ENCODE measurements at places on chromosomes 5 and 9.

DNA sequence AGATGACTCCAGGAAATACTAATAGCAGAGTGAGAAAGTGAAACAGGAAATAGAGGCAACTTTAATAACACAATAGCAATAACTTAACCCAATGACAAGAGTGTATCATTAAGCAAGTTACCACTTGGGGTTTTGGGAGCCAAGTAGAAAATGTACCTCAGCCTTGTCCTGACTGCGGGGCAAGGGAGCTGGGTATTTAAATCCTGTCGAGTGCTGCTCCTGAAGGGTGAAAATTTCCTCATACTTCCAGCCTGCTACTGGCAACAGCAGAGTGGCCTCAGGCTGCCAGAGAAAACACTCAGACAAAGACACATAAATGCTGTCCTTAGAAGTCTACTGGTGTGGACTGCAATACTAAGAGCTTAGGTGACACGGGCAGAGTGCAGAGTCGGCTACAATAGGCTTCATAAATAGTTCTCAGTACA is 112.5 kb upstream of the EMB start:
- no peak for DNase-seq

- DNase-seq: no peak
Measured at GRCh38 chr5:153352685-153353219, 137.7 kb upstream of the GRIA1 start.

GRCh38 chr9:32854271-32854670 is 70.9 kb downstream of the TMEM215 start:
- DNase-seq: no peak

DNA sequence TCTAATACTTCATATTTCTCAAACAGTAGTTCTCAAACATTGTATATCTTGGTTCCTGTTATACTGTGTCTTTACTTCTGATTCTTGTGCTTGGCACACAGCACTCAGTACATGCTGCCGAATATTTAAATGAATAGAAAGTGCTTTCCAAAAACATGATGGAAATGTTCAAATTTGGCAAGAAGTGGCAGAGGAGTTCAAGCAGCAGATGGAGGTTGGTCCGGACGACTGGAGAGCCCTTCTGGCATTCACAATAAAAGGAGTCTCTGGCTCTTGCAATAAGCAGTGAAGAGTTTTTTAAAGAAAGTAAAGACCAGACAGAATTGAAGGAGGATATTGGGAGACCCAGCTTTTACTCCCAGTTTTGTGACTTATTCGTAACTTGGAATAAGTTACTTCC is 36.3 kb downstream of the TSTD2 start:
- no peak for DNase-seq

DNA sequence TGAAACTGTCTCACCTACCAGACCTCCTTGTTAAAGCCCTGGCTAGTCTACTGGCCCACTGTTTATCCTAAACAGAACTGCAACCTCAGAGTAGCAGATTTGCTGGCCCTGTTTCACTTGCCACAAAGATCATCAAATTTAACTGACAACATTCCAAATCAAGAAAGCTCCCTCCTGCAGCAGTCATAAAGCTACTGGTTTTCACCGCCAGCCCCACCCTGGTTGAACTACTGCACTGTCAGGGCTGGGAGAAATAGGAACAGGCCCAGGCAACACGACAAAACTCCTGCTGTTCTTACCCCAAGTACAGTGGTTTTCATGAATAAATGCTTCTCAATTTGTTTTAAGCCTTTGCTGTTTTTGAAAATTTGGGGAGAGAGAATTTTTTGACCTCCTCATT is 63.0 kb downstream of the NR6A1 start:
- no peak for DNase-seq

DNA sequence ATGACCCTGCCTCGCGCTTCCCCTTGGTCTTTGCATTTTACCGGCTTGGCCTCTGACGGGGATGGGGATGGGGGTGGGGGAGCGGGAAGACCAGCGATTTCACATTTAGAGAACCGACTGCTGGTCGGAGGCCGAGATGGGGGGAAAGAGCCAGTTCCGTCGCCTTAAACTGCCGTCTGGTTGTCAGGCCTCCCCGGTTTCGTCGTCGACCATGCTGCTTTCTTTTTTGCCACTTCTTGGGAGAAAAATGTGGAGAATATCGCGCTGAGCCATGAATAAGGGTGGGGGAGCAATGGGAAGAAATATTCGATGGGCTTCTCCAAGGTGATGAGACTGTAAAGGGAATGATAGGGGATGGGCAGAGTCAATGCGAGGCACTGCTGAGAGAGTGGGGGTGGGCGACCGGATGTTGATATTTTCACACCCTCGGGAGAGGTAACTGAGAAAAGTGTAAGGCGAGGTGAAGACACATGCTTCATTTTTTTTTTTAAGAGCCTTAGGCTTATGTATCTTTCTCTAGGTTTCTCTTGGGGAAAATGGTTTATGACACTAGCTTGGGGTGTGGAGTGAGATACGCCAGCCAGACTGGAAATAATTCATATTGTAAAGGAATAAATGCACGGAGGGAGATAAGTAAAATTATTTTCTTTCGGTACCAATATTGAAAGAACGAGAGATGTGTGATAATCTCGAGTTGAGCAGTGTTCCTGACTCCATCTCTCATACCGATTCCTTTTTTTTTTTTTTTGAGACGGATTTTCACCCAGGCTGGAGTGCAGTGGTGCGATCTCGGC is 1.1 kb downstream of the KIF2A start:
- no peak for DNase-seq

DNA sequence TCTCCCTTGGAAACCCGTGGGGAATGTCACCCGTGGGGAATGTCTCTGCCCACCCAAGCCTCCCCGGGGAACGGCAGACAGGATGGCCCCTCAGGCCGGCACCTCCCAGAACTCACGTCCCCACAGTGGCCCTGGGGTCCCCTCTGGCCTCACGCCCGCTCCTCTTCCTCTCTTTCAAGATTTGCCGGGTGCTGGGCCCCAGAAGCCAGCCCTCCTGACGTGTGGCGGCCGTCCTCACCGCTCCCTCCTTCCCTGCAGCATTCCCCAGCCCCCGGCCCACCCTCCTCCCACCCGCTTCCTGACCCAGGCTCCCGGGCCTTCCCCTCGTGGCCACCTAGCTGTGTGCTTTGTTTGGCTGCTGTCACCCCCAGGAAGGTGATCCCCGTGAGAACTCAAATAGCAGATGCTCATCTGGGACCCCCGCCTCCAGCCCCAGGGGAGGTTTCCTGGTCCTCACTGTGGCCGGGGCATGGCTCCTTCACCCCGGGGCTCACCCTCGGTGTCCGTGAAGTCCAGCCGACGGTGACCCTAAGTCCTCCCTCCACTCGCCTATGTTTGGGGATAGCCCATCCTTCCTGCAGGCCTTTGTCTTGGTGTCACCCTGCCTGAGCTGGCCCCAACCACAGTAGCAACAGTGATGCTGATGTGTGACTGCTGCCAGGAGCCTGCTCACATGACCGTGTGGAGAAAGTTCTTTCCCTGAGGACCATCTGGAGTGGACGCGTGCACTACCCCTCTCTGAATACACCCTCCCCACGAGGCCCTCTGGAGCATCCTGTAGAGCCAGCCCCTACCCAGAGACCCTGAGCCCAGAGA is 163.3 kb upstream of the IER5L start:
- no peak for DNase-seq

DNA sequence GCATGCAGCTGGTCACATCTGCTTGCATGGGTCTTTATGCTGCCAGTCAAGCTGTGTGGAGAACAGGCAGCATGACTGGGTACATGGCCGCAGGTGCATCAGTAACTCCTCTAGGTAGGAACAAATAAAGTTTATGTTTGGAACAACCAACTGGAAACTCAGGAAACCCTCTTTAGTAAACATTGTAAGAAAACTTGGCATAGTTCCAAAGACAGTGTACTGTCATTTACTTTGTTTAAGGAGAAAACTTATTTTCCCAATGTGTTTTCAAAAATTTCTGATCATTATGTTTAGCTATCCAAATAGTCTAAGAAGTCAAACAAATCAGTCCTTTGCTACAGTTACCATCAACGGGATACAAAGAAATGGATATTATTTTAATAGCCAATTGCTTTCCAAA is 386.0 kb downstream of the CHSY3 start:
- DNase-seq: no peak

DNA sequence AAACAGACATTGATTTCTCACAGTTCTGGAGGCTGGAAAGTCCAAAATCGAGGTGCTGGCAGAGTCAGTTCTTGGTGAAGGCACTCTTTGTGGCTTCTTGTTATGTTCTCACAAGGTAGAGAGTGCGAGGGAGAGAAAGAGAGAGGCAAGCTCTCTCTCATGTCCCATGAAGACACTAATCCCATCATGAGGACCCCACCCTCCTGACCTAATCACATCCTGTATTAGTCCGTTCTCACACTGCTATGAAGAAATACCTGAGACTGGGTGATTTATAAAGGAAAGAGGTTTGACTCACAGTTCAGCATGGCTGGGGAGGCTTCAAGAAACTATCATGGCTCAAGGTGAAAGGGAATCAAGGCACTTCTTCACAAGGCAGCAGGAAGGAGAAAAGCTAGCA is 5.7 kb upstream of the AMACR start:
- no peak for DNase-seq

DNA sequence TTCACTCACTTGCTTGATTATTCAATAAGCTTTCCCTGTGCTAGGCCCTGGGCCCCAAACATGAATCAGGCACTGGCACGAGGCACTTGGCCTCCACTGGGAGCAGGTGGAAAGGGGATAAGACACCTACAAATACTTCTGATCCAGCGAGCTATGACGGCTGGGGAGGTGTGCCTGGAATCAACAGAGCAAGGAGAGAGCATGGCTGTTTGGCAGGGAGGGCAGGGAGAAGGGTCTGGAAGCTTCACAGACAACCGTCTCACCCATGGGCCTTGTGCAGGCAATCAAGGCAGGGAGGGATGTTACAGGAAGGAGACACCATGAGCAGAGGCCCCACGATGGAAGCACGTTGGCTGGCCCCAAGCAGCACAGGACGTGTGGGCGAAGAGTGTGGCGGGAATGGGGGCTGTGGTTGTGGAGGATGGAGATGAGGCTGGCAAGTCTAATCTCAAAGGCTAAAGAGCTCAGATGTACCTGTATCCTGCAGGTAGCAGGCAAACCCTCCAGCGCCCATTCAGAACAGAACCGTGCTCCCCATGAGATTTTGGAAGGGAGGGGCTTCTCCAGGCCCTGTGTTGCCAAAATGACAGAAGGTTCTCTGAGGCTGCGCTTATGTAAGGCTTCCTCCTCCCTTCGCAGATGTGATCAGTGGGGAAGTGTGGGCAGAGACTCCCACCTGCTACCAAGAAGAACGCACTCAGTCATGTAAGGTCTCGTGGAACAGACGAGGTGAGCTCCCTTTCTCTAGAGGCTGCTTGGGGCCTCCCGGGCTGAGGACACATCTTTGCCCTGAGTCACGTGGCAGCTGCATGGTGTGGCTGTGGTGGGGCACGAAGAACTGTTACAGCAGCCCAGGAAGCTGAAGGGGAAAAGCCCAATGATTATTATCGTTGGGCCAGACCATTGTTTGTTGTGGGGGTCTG is 189.7 kb downstream of the DAB2IP start:
- no peak for DNase-seq

DNA sequence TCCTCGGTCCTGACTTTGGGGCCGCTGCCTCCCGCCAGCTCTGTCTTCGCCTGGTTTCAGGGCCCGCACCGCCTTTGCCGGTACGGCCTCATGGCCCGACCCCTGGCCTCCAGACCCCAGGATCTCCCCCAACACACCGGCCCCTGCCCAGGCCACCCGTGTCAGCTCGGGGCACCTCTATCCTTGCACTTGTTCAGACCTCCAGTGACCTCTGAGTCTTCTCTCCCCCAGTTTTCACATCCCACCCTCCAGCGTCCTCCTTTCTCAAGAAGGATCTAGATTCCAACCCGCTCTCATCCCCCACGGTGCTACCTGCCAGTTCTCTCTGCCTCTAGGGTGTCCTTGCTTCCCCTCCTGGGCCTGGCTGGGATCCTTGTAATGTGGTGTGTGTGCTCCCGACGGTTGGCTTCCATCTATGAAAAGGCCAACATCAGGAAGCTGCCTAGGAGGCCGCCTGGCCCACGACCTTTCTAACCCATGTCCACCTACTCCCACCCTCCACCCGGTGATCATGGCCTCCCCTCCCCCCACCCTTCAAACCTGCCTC is 61.1 kb downstream of the SPATA31C2 start:
- no peak for DNase-seq

GRCh38 chr9:106866243-106866642 is 3.3 kb downstream of the ZNF462 start:
- DNase-seq: no peak

DNA sequence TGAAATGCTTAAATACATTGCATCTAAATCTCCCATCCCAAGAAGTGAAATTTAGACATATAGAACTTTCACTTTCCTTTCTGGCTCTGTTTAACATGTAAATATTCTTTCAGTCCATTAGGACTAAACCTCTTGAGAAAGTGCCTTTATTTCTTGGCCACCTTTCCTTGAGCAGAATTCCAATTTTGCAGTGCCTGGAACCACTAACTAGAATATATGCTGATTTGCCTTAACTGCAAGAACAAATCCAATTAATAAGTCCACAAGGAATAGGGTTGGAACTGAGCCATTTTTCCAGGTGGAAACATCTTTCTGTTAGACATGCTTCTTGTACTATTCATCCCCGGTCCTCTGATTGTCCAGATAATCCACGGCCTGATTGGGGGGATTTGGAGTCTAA is 478.0 kb downstream of the ENC1 start:
- no peak for DNase-seq

DNA sequence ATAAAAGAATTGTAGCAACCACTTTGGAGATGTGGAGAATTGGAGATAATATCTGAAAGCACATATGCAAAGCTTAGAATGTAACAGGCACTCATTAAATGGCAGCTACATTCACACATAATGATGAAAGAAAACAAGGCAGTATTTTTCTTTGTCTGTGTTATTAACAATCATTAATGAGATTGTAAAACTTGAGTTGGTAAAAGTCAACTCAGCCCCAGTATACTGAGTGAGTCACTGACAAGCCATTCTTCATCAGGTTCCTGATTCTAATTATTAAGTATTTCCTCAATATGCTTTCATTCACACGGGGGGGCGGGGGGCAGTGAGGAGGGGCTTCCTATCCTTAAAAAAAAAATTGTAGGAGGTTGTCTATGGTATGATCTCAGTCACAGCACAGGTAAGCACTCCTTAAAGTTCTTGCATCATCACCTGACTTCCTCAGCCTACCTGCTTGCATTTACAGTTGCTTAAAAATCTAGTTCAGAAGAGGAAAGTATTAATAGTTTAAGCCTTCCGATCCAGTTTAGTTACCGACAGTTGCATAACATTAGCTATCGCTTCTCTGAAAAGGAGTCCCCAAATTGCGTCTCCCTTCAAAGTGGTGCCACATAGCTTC is 379.8 kb downstream of the EFNA5 start:
- DNase-seq: no peak

- no peak for DNase-seq
Measured at GRCh38 chr9:16135968-16136367, 583.1 kb downstream of the CCDC171 start.

GRCh38 chr5:157828944-157829639 is 29.9 kb downstream of the CLINT1 start:
- DNase-seq: no peak

- no peak for DNase-seq
Measured at GRCh38 chr5:103908336-103909080, 345.9 kb upstream of the NUDT12 start.
